ENCODE measurements at places on chromosomes 4 and X.
A peak's percentile ranks its signal among the peaks of the same experiment; 100 is the strongest.

DNA sequence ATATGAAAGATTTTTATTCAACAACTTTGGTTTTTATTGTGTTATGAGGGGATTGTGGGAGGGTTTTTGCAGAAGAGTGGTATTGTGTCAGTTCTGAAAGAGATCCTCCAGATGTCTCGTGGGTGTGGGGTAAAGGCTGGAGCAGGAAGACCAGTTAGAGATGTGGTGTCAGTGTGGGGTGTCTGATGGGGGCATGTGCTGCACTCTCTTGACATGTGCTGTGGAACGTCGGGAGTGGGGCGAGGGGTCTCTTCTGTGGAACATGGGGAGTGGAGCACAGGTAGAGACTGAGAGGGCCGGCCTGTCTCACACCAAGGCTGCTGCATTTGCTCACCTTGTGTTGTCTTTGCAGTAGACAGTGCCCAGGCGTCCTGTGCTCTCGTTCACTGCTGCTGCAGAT is 37.6 kb downstream of the FAM193A start:
- DNase-seq = no peak

DNA sequence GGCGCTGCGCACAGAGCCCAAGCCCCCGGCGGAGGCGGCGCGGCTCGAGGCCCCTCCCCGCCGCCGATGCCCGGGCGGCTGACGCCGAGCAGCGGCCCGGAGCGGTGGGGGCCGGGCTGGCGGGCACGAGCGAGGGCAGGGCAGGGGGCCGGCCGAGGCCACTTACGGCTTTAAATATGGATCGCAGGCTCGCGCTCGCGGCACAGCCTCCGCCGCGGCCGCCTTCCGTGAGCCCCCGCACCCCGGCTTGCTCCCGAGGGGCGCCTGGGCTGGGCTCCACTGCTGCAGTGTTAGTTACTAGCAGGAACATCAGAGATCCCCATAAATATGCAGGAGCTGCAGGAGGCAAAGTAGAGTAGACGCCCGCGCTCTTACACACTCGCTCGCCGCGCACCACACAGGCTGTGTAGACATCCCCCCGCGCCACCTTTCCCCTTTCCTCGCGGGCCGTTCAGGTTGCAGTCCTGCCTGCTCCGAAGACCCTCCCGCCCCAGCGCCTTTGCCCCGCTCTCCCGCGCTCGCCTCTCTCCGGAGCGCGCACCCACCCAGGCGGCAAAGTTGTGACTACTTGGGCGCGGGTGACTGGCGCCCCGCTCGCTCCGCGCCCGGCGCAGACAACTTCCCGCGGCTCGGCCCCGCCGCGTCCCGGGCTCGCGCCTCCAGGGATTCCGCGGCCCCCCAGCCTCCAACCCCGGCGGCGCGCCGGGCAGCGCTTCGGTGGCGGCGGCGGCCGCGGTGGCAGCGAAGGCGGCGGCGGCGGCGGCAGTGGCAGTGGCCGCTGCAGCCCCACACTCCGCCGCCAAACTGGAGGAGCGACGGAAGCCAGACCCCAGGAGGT is 152.0 kb upstream of the SLC4A4 start:
- DNase-seq = peak; percentile 54

GRCh38 chr4:150297861-150298474 is 219.7 kb downstream of the DCLK2 start:
- peak; percentile 18 for DNase-seq

- DNase-seq = no peak
Observed at GRCh38 chrX:10208281-10208856, 51.6 kb downstream of the CLCN4 start.

DNA sequence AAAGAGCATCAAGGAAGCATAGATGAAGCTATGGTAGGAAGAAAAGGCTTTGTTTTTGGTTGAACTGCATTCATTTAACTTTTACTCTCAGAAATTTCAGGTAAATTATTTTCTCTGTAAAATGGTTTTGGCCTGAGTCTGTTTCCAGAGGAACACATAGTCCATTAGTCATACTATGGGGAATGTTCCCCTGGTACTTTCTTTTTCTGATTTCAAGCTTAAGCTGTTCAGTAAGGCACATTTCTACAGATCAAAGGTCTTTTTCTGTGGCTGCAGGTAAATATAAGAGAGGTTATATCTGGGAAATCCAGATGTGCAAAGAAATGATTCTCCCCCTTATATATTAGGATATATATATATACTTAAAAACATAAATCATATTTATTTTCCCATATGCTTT is 1744.4 kb upstream of the ADGRL3 start:
- no peak for DNase-seq

DNA sequence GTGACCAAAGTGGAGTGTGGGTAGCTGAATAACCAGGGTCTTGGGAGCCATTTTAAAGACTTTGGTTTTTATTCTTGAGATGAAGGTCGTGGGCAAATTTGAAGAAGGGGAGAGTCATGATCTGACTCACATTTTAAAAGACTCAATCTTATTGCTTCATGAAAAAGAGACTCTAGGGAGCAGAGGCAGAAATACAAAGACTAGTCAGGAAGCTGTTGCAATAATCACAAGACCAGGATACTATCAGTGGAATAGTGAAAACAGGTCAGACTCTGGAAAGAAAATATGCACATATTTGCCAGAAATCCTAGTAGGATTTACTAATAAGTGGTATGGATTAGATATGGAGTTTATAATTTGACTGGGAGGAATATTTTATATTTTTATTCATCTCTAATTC is 448.4 kb downstream of the RAPGEF2 start:
- no peak for DNase-seq

- no peak for DNase-seq
Observed at GRCh38 chr4:28811025-28811424, 1909.1 kb upstream of the PCDH7 start.

GRCh38 chr4:73453701-73454005 is 17.6 kb downstream of the AFP start:
- DNase-seq = no peak

DNA sequence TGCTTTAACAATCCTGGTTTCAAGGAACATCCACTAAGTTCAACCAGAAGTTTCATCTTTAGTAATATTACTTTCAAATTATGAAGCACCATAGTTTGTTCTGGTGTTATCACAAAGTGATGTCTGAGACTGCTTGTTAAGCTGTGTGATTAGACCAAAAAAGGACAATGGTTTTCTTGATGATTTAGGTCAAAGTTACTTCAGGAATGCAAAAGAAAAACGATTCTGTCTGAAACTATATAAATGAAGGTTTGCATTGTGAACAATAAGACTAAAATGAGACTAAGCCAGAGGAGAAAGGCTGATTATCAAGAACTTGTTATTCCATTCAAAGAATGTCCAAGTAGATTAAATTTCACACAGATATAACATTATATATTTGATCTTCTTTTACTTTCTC is 122.4 kb upstream of the ETNPPL start:
- no peak for DNase-seq

DNA sequence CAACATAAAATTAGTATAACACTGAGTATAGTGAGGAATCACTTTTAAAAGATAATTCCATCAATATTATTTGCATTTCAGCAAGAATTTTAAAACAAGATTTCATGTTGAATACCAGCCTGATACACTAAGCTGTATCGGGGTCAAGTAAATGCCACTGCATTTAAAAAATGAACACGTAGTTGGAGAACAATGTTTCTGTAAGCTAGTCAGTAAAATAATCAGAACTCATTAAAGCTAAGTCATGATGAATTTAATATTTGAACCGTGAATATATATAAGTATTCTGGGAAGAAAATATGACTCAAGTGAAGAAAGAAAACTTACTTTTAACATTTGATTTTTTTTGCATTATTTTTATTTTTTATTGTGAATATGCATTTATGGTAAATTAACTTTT is 611.0 kb upstream of the PABPC4L start:
- DNase-seq = no peak

All from CD4-positive, alpha-beta T cell treated with Interleukin-12 subunit alpha and Interleukin-12 subunit beta, for 1 hour (primary cell).